Left ventricle myocardium inferior (tissue), 1 donor: ENCODE measurements at places on chromosomes 16 and 17. TPM values are rescaled to one million over a fixed set of nuclear protein-coding genes. Genes with fewer than 3 reads are reported as not detected.

DNA sequence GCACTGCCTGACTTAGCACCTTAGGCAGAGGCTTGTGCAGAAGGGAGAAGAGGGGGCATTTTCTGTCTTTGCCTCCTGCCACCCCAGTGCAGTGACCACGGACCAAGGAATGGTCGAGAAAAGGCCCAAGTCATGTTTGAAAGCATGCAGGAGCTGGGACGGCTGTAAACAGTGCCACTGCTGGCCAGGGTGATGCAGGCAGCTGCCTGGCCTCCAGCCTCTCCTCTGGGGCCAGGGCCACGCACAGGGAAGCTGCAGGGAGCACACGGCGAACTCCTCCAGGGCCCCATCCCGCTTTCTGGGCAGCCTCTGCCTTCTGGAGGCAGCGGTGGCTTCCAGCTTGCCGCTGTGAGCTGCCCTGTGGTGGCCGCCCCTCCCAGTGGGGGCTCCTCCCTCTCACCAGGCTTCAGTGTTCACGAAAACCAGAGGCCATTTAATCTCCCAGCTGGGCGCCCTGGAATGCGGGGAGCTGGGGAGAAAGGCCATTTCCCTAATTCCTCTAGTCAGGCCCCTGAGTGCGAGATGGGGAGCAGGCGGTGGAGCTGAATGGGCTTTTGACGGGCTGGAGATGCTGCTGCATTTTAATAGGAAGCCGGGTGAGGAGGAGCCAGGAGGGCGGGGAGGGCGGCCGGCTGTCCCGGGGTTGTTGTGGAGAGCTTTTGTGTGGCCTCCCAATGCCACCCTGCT is 28.7 kb upstream of the DNAI2 start:
- no peak for DNase-seq

DNA sequence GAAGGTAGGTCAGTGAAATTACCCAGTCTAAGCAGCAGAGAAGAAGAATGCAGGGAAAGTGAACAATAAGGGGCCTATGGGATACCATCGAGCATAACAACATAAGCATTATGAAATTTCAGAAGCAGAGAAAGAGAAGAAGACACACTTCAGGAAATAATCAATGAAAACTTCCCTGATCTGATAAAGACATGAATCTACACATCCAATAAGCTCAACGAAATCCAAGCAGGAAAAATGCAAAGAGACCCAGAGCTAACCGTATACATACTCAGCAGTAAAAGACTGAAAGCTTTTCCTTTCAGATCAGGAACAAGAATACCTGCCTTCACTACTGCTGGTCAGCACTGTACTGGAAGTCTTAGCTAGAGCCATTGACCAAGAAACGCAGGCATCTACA is 38.6 kb downstream of the WDR45B start:
- DNase-seq, result no peak

Gene JMJD6
- total RNA-seq, result 65.2 TPM

Gene ABCA9
- total RNA-seq, result 13.0 TPM

Gene OR1G1
- not detected for total RNA-seq

GRCh38 chr16:85915125-85915845 is 16.3 kb downstream of the IRF8 start:
- DNase-seq, result no peak

DNA sequence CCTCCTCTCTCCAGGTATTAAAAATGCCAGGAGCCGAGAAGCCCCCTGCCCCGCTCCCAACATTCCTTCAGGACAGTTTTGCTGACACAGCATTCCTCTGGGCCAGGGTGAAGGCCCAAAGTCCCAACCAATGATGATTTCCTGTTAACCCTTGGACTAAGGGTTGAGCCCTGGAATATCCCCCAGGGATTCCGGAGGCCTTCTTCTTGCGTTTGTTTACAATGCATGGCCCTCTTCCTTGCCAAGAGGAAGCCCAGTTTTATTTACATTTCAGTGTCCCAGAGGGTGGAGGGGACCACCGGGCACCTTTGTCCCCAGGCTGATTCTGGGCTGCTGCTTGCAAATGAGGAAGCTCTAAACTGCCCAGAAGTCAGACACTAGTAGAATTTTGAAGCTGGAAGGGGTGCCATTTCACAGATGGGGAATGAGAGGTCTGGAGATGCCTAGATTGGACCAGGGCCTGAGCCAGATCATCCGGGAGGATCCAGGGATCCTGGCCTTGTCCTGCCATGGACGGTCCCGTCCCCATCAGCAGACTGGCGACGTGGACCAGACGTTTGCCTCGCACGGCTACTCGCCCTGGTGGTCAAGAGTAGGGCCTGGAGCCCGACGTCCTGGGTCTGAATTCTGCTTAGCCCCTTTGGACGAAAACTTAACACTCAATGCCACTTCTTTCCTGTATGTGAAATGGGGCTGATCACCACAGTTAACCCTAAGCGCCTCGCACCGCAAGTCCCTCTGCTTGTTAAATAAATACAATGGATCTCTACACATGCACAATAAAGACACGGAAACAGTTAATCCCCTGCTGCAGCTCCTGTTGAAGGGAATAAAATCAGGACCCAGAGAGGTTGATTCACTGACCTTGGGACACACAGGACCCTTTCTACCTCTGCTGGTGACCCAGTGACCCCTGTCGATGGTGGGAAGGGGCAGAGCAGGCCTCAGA is 55.6 kb upstream of the CIBAR2 start:
- no peak for DNase-seq

Gene TP53TG3C
- total RNA-seq, result 0.58 TPM

DNA sequence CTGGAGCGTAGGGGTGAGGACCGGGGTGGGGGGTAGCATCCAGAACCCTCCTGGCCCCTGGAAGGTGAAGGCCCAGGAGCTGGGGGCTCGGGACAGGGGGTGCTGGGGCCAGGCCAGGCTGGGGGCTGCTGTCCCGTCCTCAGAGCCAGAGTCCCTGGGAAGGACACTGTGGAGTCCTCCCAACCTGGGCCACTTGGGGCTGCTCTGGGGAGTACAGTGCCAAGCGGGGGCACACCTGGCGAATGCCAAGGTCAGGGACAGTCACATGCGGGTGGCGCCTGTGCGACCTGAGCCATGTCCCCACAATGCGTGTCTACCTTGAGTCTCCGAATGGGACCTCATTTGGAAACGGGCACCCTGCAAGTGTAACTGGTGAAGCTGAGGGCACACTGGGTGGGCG is 1.2 kb upstream of the PERCC1 start:
- no peak for DNase-seq

GRCh38 chr17:35906926-35907637 is 23.5 kb downstream of the RDM1 start:
- DNase-seq, result no peak
